ENCODE measurements at places on chromosomes 1 and 21.

DNA sequence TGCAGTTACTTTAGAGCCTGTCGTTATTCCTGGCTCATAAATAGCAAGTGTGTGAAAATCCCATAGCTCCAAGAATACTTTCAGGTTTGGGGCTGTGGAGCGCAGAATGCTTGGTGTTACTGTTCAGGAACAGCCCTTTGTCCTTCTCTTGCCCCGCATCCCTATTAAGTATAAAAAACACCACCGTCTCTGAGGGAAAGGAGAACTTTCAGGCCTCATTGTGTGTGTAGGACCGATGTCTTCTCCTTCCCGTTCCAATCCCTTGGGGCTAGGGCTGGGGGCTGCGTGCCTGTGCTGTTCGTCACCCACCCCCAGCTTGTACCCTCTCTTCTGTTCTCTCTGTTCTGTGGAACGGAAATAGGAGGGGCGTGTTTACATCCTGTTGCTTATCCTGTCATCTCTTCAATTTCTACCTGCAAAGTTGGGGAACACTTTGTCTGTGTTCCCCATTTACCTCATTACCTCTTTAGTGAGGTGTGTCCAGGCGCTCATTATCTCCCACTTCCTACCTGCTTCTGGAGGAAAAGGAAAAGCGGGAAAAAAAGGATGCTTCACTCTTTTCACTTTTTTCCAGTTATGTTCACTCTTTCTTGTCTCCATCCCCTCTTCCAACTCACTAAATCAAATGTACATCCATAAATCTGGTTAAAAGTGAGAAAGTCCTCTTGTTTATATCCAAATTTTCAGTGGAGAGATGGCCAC lies 788 bp upstream of the TXNIP start:
- peak; percentile 56 for DNase-seq

DNA sequence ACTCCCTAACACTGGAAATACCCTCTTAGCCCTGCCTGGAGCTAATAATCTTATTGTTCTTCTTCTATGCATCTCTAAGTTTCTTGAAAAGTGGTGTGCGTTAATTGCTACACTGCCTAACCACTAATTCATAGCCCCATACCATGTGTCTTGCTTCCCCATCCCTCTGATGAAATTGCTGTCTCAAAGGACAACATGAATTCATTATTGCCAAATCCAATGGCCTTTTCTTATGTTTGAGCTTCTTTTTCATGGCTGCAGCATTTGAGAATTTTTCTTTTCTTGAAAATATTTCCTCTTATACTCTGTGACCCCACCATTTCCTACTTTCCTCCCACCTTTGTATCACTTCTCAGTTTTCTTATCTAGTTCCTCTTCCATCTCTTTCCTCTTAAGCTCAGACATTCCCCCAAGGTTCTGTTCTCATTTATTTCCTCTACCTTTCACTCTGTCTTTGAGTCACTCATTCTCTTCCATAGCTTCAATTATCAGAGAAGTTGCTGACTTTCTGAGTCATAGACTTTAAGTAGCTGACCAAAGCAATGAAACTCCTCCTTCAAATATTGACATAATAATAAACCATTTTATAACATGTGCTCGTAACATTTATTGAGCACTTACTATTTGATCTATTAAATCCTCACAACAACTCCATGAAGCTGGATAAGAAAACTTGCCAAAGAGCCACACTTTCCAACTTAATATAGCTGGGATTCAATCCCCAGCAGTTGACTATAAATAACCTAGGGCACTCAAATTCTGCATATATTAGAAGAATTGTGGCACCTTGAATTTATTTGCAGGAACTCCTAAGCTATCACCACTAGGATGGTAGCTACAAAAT lies 35.5 kb upstream of the ATP6V1G3 start:
- DNase-seq: peak; percentile 62

DNA sequence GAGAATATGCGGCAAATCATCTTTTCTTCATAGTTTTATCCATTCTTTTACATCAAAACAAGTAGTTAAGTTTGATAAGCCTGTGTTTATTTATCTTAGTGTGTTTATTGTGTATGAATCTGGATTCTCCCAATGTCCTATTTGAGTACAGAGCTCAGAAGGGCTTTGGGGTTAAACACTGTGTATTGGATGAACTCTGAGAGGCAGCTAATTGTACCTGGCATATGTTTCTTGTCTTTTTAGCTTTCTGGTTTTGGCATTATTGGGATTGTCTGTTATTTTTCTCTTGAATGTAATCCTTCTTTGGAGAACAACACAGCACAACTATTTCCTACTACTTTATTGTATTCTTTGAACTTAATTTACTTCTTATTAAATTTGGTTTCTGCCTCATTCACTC lies 906.9 kb downstream of the ADGRL2 start:
- no peak for DNase-seq

DNA sequence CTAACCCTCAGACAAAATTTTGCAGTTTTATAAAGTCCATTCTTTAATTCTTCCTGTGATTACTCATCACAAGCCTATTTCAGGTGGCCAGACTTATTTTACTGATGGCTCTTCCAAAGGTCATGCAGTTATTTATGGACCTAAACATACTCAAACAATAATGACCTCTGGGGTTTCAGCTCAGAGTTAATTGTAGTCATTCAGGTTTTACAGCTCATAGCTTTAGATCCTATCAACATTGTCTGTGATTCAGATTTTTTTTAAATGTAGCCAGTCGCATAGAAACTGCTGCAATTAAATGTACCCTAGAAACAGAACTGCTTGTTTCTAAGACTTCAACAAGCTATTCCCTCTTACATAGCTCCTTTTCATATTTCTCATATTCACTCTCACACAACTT lies 270.8 kb downstream of the COL11A1 start:
- peak; percentile 40 for DNase-seq

DNA sequence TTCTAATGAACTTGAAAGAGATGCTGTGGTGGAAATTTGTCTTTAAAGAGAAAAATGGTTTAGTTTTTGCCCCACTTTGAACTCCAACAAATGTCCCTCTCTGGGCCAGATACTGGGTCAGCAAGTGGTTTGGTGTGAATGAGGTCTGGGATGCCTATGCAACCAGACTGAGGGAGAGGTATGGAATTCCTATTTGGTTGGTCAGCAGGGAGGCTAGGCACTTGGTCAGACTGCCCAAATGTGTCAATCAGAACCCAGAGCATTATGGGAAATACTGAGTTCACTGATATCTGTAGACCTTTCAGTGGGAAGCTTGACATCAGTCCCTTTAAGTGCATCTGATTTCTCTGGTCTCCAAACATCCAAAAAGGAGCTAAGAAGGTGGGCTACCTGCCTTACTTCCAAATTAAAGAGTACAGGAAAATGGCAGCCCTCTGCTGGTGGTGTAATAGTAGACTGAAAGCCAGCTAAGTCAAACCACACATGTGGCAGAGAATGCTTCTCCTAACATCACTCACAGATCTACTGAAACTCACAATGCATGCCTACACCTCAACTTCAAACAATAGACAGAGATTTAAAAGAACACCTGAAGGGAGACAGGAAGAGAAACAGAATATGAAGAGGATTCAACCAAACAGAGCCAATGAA lies 510.1 kb downstream of the PLA2G4A start:
- DNase-seq: peak; percentile 19

DNA sequence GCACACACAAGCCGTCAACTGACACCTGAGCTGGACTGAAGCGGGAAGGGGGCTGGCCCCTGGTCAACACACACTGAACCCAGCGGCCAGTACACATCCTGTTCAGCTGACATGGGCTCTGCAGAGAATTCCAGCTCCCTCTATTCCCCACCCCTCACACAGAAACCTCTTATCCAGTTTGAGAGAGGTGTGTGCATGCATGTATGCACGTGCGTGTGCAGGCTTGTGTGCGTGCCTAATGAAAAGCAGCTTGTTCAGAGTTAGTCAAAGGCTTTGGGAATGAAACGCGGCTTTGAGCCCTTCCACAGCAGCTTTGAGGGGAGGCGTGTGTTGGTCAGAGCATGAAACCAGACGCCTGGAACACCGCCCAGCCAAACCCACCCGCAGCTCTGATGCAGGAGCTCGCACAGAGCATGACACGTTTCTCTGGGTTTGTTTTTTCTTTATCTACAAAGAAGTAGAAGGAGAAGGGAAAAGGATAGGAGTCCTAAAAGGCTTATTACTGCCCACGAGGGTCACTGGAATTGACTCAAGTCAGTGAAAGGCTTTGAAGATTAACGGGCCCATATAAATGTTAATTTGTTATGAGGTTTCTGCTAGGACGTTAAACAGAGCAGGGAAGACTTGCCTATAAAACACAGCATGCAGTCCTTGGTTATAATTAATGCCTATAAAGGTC lies 184.2 kb downstream of the ETS2 start:
- DNase-seq: peak; percentile 59

GRCh38 chr1:22670352-22670975 lies 17.4 kb downstream of the C1QB start:
- no peak for DNase-seq

GRCh38 chr1:228426518-228427175 lies 10.0 kb upstream of the TRIM17 start:
- no peak for DNase-seq

- no peak for DNase-seq
Observed at GRCh38 chr21:28543975-28544374, 448.7 kb downstream of the LTN1 start.

DNA sequence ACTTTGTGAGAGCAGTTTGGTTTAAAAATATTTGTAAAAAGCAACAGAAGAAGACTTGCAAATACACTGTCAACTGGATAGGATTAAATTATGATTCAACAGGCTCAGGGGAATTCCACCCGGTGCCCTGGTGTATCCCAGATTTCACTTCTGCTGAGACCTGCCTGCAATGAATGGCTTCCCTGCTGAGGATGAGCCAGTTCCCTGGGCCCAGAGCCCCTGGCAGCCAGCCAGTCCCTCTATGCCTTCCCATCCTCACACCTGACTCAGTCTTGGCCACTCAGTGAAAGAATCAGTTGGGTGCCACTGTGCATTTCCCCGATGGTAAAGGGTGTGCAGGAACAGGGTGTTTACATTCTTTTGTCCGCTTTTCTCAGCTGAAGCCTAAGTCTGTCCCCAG lies 64.4 kb downstream of the KCTD3 start:
- DNase-seq: peak; percentile 46

DNA sequence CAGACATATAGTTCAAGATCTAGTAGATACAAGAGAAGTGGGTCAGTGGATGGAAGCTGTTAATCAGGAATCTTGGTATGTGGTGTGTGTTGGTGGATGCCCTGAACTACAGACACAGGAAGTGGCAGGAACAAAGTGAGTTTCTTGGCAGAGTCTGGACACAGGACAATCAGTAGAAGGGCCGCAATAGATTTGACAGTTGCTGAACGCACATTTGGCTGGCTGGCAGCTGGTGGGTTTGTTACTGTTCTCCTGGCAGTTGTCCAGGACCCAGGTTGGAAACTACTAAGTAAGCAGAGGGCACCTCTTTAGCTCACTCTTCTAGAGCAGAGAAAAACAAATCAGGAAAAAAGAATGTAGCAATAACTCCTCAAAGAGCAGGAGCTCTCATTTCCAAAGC lies 13.2 kb downstream of the KRTAP26-1 start:
- no peak for DNase-seq

- peak; percentile 76 for DNase-seq
Observed at GRCh38 chr1:236063919-236064673, 794 bp downstream of the NID1 start.

DNA sequence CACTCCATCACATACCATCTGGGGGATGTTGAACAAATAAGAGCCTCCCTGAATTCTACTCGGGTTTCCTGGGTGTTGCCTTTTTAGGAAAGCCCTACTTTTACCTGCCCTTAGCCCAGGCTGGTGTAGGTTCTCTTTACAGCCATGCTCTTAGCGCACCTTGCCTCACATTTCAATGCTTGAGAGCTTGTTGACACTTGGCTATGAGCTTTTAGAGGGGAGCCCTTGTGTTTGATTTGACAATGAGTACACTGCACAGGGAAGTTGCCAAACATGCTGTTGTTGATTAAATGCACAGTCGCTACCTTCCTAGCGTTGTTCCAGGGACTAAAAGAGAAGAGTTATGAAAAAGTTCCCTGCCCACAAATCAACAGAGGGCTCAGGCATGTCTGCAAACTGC lies 103.8 kb downstream of the TRABD2B start:
- no peak for DNase-seq

DNA sequence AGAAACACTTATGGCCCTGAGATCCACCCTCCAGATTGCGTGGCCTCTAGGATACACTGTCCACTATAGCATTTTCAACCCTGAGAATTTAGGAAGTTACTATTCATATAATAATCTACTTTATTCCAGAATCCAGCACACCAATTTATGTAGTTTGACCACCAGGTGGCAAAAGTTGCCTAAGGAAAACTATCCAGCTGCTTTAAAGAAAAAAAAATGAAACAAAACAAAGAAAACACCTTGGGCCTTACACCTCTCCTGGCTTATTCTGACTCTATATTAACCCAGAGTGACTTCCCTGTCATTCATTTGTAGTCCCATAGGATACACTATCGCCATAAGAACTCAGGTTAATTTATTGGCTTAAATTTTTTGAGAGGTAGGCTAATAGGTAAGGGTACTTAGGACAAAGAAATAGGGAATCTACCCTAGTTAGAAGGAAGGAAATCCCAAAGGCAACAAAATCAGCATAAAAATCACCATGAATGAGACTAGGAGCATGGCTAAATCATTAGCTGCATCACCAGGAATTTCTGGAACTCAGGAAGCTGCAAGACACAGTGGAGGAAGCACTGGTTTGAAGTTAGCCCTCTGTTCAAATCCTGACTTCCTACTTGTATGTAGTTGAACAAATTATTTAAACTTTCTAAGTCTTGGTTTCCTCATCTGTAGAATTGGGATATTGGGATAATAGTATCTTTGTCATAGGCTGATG lies 107.5 kb downstream of the SPAG17 start:
- peak; percentile 56 for DNase-seq

DNA sequence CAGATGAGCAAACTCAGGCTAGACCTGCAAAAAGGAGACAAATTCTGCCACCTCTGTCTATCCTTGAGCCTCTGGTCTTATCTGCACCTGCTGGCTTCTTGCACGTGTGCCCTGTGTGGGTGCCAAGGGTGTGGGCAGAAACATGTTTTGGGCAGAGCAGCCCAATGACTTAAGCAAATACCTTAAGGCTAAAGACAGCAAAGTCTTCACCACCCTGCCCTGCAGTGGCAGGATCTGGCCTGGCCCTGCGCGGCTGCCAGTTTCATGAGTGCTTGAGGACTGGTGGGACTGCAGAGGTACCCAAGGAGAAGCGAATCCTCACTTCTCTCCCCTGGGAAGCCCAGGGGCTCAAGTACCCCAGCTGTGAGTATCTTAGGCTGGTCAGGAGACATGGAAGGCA lies 3.8 kb upstream of the SLC26A9 start:
- DNase-seq: no peak

- DNase-seq: no peak
Observed at GRCh38 chr1:67784545-67785186, 48.6 kb downstream of the GNG12 start.

- peak; percentile 66 for DNase-seq
Observed at GRCh38 chr1:46333300-46334029, 7.1 kb upstream of the NSUN4 start.

All from ELR (cell line).